ENCODE measurements at places on chromosomes 4 and X. TPM values are rescaled to one million over a fixed set of nuclear protein-coding genes. Genes with fewer than 3 reads are reported as not detected.

The ATP11C gene
- 5.2 TPM for total RNA-seq

The TMEM271 gene
- 19.7 TPM for total RNA-seq

The CT45A2 gene
- total RNA-seq: not detected

The HOPX gene
- total RNA-seq: 141 TPM

The PCDH10 gene
- 75.7 TPM for total RNA-seq

The PKD2 gene
- 33.0 TPM for total RNA-seq

The MAGEB17 gene
- not detected for total RNA-seq

The LAP3 gene
- 53.7 TPM for total RNA-seq

DNA sequence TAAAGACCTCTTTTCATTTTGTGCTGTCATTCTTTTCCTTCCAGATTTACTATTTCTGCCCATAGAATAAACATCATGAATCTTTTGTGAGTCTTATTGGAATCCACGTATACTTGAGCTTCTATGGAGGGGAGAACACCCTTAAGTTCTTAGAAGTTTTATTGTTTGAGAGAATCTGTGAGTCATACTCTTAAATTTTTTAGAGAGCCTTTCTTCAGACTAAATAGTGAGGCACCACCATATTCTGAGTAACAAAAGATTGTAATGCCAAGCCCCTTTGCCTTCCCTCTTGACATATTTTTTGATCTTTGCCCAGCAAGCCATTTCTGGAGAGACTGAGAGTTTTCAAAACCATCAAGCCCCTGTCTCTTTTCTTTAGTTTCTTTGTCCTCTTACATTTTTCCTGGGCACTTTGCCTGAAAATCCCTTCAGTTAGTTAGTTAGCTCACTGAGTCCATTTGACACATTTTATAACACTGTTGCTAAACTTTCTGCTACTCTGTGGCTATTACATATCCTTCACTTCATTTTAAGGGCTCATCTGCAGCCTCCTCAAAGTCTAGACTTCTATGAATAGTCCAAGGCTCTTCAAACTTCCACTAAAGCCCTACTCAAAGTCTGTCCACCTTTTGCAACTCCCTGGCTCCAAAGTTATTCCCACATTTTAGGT is 65.3 kb upstream of the NDUFC1 start:
- DNase-seq: no peak

DNA sequence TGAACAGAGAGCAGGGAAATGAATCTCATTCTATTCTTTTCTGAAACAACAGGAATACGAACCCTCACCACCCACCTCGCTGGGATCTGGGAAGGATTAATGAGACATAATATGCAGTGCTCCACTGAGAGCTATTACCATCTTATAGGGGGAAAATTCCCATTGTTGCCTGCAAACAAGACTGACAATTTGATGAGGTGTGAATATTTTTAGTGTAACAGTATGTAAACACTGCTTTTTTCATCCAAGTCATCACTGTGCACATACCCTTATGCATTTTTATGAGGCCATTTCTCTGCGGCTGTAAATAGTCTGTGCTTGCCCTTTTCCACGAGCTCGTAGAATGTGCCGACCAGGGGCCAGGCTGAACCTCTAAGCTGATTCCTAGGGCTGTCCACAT is 285.6 kb upstream of the CPEB2 start:
- no peak for DNase-seq

DNA sequence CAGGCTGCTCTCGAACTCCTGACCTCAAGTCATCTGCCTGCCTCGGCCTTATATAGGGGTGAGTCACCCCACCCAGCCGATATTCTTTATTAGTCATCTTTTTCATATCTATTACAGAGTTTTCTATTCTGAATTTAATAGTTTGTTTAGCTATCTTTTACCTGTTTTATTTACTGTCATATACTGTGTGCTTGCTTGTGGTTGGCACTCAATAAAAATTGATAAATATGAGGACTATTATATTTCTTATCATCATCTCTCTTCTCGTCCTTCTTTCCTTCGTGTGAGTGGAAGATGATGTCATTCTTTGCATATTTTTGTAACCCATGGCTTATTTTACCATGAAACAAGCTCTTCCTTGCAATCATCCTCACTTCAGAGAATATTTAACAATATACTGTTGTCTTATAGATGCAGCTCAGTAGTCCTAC is 265.5 kb downstream of the ARHGAP24 start:
- DNase-seq: no peak

DNA sequence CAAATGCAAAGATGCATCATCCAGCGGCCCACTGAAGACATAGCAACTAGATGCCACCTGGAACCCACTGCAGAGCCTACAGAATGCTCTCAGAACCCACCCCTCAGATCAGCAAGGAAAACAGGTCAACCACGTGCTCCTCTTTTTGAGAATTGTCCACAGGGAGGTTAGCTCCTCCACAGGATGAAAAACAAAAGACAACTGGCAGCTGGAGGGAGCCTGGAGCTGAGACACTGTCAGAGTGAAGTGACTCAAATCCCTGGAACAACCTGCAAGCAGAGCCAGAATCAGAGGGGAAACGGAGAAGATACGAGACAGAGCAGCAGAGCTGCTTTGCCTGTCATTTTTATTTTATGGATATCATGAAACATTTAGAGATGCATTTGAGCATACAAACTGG is 277.6 kb downstream of the GASK1B start:
- DNase-seq: no peak

GRCh38 chrX:139892512-139892911 is 40.3 kb downstream of the ATP11C start:
- DNase-seq: no peak

DNA sequence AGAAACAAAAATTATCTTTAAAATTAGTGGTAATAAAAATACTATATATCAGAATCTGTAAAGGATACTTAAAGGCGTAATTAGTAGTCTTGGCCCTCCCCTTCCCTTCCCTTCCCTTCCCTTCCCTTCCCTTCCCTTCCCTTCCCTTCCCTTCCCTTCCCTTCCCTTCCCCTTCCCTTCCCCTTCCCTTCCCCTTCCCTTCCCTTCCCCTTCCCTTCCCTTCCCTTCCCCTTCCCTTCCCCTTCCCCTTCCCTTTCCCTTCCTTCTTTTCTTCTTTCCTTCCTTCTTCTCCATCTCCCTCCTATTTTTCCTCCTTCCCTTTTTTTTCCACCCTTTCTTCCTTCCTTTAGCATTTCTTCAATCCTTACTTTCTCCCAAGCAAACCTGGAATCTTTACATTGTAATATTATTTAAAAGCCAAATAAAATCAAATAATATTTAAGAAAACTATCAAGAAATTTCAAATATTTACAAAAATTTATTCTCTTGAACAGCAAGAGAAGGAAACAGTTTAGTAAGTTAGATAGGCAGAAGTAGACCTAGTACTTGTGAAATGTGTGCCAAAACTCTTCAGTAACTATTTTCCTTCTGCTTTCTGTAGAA is 379.8 kb upstream of the ATOH1 start:
- DNase-seq: no peak

GRCh38 chr4:42454755-42455420 is 57.6 kb downstream of the SHISA3 start:
- DNase-seq: no peak

DNA sequence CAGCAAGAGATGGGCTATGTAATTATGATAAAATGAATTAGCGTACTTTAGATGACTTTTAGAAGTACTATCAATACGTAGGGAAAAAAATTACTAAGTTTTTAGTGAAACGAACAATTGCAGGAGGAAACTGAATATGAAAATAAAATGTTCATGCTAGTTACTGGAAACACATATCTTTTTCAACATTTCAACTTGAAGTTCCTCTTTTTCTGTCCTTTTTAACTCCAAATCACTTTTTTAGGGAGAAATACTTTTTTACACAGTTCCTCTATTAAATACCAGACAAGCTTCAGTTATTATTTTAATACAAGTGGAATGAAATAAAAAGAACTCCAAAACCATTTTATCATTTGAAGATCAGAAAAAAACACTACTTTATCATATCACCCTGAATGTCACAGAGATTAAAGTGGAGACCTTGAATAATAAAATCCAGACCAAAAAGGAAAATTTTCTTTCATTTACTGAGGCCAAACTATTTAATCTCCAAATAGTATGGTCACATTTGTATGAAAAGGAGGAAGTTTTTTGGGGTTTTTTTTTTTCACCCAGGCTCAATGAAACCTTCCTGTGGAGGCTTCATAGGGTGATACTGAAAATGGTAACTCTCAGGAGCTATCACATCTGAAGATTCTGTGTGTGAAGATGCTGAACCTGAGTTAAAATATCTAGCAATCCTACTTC is 306.2 kb downstream of the INPP4B start:
- DNase-seq: no peak

Data from dorsolateral prefrontal cortex (tissue), 122 donors.